ENCODE measurements at places on chromosomes 7 and 10.

DNA sequence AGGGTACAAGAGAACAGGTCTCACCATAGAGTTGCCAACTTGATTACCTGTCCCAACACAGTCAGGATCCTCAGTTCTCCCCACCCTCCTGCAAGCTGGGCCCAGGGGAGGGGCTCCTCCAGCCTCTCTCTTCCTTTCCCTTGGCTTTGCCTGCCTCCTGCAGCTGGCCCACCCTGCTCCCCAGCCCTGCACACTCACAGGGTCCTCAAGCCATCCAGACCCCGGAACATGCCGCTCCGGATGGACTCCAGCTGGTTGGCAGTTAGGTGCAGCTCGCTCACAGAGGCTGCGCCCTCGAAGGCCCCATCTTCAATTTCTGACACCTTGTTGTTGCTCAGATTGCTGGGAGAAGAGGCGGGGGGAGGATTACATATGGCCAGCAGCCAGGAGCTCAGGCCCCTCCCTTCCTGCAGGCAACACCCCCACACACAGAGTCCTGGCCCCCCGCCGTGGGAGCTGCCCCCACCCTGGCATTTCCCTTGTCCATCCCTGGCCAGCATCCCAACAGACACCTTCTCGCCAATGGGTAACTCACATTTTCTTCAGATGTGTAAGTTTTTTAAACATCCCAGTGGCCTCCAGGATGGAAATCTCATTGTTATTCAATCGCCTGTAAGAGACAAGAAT, 139.2 kb downstream of the SLIT1 start:
- no peak for DNase-seq

GRCh38 chr10:46301721-46302479, 15.1 kb downstream of the ANTXRL start:
- no peak for DNase-seq

DNA sequence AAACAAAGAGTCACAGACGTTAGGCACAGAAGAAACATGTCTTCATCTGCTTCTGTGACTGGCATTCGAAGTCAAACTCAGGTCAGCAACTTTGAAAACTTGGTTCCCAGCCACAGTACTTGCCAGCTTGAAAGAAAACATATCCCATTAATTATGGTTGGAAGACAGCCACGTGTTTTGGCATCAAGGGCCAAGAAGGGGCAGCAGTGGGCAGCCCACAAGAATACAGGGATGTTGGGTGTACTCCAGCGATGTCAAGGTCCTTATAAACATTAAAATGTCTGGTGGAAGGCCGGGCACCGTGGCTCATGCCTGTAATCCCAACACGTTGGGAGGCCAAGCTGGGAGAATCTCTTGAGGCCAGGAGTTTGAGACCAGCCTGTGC, 29.5 kb downstream of the JCAD start:
- no peak for DNase-seq

GRCh38 chr10:132538790-132539421, 1.3 kb downstream of the INPP5A start:
- DNase-seq, result no peak

- no peak for DNase-seq
Measured at GRCh38 chr7:47497367-47498096, 84.4 kb downstream of the TNS3 start.
